ENCODE measurements at places on chromosomes 7 and 10.

- DNase-seq, result no peak
These were observed 80.7 kb upstream of the CXCL12 start for GRCh38 chr10:44465401-44466115.

GRCh38 chr7:8114175-8114574 is 145.6 kb downstream of the GLCCI1 start:
- no peak for DNase-seq

DNA sequence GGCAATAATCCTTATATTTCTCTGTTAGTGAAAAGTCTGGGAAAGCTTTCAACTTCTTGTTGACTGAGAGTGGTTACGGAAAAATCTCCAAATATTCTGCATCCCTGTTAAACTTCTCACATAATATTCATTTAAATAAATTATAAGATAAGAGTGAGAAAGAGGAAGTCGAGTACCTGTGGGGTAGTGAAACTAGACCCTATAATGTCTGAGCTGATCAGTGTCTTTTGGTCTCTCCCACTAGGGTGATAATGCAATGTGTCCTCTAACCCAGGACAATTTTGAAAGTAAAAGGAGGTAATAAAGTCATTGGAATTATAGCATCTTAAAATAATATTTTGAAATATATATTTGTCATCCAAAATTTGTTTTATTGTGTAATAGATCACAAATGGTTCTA is 2.1 kb upstream of the AGR3 start:
- DNase-seq, result no peak

- no peak for DNase-seq
These were observed 70.6 kb downstream of the CDK6 start for GRCh38 chr7:92765725-92766124.

- no peak for DNase-seq
These were observed 4.4 kb upstream of the CDH23 start for GRCh38 chr10:71392292-71392691.

DNA sequence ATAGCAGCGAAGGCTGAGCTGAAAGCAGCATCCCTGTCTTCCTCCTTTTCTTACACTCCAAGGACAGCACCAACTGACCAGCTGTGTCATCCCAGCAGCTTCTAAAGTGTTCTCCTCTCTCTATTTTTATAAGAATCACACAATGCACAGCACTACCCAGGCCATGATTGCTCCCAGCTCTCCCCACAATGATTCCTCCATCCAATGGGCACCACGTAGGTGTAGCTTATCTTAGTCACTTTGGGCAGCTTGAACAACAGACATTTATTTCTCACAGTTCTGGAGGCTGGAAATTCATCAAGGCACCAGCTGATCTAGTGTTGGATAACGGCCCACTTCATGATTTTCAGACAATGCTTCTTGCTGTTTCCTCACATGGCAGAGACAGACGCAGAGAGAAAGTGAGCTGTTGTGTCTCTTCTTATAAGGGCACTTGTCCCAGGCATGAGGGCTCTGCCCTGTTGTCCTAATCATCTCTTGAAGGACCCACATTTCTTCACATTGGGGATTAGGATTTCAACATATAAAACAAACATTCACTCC is 92.0 kb upstream of the CDC14C start:
- no peak for DNase-seq

- DNase-seq, result no peak
These were observed 67.5 kb downstream of the NT5C2 start for GRCh38 chr10:103125323-103126267.

DNA sequence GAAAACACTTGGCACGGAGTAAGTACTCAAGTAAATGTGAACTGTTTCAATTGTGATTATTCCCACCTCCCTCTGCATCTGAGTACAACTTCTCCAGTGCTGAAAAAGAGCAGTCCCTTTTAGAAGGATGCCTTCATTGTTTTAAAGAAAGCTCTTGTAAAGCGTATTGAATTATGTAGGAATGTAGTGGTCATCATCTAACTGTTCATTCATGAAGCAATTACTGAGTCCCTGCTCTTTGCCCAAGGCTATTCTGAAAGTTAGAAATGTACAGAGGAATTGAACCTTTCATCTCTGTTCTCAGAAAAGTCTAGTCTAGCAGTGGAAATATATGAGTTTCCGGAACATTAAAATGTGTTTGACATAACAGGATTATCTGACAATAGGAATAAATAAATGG is 127.8 kb downstream of the CACNB2 start:
- no peak for DNase-seq

DNA sequence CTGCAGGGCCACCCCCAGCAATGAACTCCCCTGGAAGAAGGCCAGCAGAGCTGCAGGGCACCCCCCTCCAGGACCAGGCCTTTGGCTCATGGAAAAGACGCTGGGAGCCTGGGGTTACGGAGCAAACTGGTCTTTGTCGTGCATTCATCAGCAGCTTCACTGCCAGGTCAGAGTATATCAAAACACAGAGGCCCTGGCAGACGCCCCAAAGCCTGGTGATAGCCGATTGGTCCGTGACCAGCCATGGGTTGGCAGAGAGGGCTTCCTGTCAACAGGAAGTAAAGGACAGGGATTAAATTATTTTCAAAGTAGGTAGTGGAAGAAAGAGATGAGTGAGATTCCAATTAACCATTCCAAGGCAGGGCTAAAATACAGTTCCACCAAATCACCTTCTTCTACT is 9.0 kb downstream of the PRKAG2 start:
- no peak for DNase-seq

GRCh38 chr7:8389593-8390261 is 43.7 kb upstream of the NXPH1 start:
- no peak for DNase-seq

DNA sequence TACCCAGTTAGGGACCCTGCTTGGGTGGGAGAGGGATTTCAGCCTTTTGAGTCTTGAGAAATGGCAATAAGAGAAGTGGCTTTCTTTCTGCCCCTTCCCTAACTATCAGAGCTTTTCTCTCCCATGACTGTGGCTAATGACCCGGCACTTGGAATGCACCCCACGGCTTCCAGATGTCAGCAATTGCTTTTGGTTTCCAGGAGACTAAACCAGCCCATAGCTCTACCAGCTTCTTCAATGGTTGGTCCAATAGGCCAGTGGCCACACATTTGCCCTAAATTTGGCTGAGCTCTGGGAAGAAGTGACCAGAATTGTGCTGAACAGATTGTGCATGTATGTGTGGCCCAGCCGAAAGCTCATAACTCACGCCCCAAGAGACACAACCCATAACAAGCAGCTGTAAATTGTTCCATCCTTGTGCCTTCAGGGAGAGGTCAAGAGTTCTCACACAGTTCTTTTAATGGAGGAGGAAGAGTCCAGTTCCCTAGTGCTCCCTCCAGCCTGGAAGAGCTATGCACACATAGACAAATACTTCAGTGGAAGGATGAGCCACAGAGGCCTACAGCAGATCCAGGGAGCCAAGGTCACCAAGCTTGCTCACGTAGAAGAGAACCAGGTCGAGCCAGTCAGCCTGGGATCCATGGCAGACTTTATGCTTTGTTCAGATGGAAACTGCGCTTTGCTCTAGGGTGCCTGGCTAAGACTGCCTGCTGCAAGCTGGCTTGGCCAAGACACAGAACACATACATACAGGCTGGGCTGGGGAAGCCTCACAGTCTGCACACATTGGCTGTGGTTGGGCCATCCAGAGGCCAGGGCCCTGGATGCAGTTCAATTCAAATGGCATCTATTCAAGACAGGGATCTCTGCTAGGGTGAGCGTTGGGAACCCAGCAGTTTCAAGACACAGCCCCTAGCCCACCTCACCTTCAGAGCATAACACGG is 131.8 kb upstream of the HABP2 start:
- DNase-seq, result no peak

DNA sequence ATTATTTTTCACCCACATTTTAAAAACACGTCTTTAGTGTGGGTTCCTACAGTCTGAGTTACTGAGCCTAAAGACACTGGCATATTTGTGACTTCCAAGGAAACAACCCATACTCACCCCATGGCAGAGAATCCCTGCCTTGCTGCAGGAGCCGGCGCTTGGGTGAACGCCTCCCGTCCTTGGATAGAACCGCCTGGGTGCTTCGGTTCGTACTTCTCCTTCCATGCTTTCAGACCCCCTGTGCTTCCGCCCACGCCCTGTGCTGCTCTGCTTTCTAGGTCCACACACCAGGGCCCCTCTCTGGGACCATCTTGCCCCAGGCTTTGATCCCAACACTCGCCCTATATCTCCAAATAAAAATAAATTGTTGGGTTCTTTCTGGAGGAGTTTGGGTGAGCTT is 125.8 kb downstream of the PTPRN2 start:
- no peak for DNase-seq

DNA sequence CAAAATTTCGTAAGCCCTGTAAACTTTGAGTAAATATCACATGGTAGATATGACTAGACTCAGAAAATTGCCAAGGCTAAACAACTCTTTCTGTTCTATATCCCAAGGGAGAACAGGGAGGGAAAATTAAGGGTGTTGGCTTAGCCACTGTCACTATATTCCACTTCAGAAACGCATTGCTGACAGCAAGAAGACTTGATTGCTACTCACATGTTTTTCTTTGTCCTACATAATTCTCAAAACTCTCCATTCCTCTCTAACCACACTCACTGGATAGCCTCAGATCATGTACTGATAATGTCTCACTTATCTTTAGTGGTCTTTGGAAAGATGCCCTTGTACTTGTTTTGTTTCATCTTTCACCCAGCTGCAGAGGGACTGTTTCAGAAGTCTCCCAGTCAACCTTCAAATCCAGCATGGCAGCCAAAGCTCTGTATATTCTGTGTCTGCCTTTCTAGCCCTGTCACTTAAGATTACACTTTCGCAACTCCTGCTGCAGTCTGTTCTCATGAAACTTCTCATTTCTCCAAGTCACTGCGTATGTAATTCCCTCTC is 582.4 kb upstream of the FZD8 start:
- DNase-seq, result no peak

- no peak for DNase-seq
These were observed 51.1 kb downstream of the CPEB3 start for GRCh38 chr10:92239600-92240288.

DNA sequence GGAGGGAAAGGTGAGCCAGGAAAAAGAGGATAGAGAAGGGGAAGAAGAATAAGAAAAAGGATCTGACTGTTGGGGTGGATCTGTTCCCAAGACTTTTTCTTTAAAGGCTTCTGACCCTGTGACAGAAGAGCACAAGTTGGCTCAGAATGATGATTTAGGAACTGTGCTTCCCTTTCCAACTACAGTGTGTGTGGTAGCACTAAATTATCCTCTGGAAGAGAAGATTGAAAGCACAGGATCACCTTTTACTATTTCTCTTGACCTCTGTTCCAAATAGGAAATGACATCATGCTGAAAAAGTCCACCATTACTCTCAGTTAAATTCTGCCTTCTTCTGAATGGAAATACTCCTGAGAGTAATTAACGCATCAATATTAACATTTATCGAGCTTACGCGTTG is 47.2 kb downstream of the VAX1 start:
- DNase-seq, result no peak

- no peak for DNase-seq
These were observed 10.9 kb downstream of the NRBF2 start for GRCh38 chr10:63143987-63144386.

DNA sequence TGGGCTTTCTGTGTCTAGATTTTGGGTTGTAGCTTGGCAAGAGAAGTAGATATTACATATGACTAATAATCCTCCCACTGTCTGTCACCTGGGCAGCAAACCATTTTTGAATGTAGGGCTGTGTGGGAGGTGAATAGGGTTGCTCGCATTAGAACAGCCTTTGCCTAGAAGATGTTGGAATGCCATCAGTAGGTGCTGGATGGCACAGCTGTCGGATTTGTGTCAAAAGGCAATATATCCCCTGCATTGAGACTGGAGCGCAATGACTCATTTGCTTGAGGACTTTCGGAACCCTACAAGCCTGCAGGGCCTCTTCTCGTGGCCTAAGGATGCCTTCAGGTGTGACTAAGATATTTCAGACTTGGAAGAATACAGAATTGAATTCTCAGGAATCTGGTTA is 323.8 kb downstream of the GPR158 start:
- DNase-seq, result no peak

- DNase-seq, result no peak
These were observed 303.6 kb upstream of the PITRM1 start for GRCh38 chr10:3476186-3476585.

GRCh38 chr10:271201-271600 is 135.9 kb downstream of the ZMYND11 start:
- no peak for DNase-seq

- DNase-seq, result no peak
These were observed 139.2 kb downstream of the FAM53B start for GRCh38 chr10:124605001-124605370.

DNA sequence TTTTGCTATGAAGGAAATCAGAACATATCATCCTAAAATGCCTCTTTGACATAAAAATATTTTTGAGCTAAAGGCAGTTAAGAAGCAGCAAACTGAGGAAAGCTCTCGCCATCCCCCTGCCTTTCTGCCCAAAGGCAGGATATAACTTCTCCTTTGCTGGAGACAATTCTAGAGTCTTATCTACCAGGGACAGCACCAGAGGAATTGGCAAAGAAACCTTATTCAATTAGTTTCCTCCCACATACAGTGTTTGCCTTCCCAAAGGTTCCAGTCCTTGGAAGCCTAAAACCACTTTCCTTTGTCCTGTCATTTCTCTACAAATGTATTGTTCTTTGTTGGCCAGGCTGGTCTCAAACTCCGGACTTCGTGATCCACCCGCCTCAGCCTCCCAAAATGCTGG is 33.7 kb downstream of the MASTL start:
- no peak for DNase-seq

GRCh38 chr7:74350751-74351150 is 61.5 kb downstream of the CLIP2 start:
- no peak for DNase-seq
